ENCODE measurements at places on chromosomes 1 and 21.
A peak's percentile ranks its signal among the peaks of the same experiment; 100 is the strongest.

DNA sequence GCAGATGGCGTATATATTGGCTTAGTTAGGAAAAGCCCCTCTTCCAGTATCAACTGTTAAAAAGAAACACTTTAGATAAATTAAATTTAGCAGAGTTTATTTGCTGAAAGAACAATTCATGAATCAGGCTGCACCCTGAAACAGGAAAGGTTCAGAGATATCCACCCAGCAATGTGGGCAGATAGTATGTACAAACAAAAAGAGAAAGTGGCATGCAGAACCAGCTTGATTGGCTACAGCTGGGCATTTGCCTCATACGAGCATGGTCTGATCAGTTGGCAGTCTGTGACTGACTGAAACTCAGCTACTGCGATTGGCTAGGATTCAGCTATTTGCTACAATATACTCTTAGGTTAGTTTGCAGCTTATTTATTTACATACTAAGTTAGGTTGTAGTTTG lies 98.2 kb downstream of the ZC3H11B start:
- no peak for DNase-seq

DNA sequence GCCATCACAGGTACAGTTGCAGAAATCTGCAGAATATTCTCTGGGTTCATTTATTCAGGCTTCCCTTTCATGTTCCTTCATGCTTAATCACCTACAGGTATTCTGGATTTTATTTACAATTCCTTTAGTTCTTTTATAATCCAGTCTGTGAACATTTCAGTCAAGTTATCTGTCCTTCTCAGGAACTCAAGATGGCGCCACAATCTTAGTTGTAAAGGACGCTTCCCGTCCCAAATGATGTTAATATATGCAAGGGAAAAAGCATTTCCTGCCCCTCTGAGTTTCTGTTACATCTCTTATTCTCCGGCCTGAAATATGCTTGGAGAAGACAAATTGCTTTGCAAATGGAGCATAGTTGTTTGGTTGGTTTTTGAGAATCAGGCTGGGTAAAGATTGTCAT lies 19.3 kb downstream of the F3 start:
- DNase-seq = peak; percentile 68

DNA sequence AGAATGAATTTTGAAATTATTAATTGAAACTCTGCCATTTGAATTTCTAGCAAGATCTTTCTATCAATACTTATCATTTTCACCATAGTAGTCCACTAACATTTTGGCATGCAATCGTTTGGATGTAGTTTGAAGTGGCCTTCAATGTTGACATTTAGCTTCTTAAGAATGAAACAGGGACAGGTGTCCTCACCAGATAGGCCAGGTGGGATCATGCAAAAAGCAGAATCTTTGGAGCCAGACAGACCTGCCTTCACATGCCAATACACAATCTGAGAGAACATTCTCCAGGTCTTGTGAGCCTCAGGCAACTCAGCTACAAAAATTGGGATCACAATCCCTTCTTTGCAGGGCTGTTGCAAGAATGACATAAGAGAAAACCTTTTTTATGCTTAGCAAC lies 18.3 kb upstream of the HSPA13 start:
- DNase-seq = no peak

DNA sequence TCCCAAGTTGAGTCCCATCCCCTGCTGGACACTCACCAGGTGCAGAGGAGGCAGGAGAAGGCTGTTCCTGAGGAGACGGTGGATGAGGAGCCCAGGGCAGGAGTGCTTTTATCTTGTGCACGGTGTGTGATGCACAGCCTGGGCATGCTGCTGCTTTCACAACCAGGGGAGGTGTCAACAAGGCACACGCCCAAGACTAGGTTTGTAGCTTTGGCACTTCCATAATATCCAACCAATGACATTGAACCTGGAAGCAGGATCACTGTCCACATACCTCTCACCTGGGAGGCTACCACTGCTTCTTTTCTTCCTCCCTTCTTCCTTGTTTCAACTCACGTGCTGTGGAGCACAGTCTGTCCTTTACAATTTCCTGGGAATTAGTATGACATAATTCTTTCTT lies at the start of gene LCE3D:
TSS of gene LCE3D (minus strand) at position 84 of the 400 bp plus-strand sequence. CDS start 580 bp downstream, outside the sequence.
- DNase-seq = no peak

Measured in inflammatory macrophage treated with lipopolysaccharide for 4 hours (primary cell).